ENCODE measurements at places on chromosomes 6 and 20.

DNA sequence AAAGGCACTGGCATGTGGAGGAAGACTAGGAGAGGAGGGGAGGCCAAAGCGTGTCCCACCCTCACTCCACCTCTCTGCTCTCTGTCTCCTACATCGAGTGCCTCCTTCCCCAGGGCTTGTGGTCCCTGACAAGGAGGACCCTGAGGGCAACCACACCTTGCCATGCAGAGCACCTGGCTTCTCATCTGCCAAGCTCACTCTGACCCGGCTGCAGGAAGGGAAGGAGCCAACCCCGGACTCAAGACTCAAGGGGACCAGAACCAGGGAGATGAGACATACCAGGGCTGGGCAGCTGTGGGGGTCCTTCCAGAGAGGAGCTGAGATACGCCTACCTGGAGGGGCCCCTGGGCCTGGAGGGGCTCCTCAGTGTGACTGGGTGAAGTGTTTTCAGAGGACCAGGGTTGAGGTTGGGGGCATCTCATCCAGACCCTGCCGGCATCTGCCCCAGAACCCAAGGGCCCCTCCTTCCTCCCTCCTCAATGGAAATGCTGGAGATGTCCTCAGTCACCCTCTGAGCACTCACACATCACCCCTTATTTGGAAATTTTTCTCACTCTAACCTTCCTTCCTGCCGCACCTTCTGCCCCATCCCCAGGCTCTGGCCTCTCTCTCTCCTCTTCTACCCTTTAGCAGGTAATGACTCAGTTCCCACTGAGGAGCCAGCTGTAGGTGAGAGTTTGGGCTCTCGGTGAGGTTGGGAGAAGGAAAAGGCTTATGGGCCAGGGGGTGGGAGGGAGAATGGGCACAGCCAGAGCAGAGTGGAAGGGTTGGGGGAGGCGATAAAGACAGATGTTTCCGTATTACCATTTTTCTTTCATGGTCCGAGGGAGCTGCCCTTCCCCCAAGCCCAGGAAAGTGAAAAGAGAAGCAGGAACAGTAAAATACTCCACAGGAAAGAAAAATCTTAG is 32.0 kb upstream of the POU5F1 start:
- peak; percentile 32 for DNase-seq

DNA sequence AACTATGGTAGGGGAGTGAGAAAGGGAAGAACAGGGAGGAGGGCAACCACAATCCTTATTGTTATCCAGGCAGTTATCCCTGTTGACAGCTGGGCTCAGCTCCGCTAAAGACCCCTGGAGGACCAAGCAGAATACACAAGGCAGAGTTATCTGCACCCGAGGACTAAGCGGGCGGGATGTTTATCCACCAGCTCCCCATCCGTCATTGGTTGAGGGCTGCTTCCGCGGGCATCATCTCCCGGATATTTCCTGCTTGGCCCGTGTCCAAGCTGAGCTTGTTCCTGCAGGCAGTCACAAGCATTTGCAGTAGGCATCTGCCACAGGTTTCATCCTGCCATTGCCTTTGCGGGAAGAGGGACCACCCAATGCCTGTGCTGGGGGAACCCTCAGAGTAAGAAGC is 102.1 kb downstream of the DLGAP4 start:
- DNase-seq: no peak

- DNase-seq: no peak
These were observed 6.1 kb upstream of the TMEM200A start for GRCh38 chr6:130359736-130360135.

DNA sequence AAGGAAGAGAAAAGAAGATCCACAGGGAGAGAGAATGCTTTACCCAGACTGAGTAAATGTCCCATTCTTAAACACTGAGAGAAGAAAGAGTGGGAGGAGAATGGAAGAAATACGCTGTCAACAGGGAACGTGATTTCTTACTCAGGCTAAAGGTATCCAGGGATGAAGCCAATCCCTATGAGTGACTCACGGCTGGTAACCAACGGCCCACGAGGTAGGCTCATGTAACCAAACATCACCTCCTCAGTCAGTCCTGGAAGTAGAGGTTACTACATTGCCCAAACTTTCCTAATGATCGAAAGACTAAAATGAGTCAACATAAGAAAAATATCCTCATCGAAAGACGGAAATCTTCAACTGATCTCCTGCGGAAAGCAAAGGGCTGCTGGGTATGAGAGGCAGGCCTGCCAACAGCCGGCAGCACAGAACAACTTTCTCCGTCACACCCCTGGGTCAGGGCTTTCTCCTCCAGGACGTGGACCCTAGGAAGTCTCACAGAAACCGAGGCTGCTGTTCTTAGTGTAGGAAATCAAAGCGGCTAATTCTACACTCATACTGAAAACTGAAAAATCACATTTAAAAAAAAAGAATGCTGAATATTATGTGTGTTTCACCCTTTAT is 292.6 kb downstream of the GMDS start:
- no peak for DNase-seq

DNA sequence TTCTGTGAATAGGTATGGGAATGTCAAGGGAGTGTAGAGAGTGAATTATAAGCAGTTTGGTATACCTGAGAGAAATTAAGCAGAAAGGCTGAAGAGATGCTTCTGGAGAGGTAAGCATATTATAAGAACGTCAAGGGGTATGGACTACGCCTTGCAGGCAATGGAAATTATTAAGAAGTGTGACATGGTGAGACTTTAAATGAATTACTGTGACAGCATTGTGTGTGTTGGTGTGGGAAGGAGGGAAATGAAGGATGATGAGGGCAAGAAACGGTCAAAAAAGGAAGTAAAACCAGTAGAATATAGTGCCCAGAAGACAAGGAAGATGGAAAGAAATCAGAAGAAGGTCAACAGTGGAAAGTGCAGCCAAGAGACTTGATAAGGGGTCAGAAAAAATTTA is 5.9 kb downstream of the KHDRBS2 start:
- DNase-seq: no peak

DNA sequence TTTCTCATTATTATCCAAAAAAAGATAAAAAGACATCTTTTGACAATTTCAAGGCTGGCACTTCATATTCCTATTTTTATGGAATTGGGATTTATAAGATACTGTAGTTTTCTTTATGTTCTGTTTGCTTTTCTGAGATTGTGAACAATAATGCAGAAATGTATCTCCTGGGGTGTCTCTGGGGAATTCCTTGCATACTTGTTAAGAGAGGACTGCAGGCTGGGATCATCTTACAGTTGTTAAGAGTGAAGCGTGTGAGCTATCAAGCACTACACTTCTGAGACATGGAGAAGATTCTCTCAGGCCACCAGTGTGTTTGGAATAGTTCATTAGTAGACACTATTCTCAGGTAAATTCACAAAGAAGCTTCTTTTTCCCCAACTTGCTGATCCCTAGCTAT is 963.3 kb upstream of the GJE1 start:
- DNase-seq: no peak

DNA sequence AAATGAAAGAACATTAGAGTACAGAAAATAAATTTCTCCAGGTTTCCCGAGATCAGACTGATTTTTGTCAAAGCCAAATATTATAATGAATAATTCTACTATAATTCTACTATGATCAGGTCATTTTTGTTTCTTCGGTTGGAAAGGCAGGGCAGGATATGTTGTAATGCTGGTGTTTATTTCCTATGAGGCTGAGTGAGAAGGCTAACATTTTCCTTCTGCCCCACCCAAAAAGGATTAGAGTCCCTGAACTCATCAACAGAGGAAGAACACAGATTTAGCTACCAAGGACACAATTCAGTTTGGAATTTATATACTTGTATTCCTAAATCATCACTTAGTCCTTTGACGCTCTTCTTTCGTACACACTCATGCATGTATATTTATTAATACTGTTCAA is 318.9 kb downstream of the SYNE1 start:
- no peak for DNase-seq

GRCh38 chr20:46171909-46172308 is 53.8 kb downstream of the CD40 start:
- no peak for DNase-seq

DNA sequence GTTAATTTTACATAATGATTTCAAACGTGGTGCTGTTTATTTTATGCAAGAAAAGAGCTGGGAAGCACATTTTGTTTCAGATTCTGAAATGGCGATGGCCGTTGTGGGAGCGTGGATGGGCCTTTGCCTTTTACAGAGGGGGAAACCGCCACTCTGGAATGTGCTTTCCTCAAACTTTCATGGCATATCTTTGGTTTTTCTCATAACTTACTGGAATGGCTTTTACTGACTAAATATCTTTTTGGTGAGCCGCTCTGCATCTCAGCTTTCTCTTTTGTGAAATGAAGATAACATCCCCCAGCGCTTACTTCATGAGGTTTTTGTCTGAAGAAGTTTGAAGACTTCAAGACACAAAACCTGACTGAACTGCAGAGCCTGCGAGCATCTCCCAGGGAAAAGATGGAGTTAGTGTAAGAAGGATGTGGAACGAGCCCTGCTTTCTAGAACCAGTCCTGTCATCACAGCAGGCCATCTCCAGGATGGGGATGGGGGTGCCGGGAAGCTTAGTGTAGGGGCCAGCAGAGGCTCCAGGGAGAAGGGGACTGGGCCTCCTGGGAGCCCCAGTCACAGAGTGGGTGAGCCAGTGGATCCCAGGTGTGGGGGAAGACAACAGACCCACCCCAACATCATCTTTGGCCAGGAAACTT is 61.8 kb upstream of the TIAM2 start:
- DNase-seq: no peak

GRCh38 chr6:43469947-43470346 is 7.4 kb upstream of the TJAP1 start:
- no peak for DNase-seq

- no peak for DNase-seq
These were observed 11.4 kb upstream of the RFPL4B start for GRCh38 chr6:112335736-112336135.

GRCh38 chr20:62786157-62786556 is 10.1 kb upstream of the MRGBP start:
- DNase-seq: no peak

DNA sequence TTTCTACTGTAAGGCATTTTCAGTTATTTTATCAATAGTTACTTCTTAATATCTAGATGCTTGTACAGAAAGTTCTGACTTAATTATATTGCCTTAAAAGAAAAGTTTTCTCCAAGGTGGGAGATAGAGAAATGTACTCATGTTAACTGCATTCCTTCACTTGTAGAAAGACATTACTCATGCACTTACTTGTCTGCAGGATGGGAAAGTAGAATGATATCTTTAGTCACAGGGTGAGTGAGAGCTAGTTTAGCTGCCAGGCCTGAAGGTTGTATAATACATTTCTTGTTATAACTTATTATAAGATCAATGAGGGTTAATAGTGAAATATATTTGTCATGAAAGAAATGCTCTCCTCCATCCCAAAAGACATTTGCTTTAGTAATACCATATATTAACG is 92.1 kb downstream of the CRYBG1 start:
- DNase-seq: no peak

- no peak for DNase-seq
These were observed 19.9 kb downstream of the JARID2 start for GRCh38 chr6:15265787-15266186.

- peak; percentile 83 for DNase-seq
These were observed 92.0 kb downstream of the ATXN1 start for GRCh38 chr6:16669227-16669626.

GRCh38 chr20:57526087-57526884 is 1.3 kb upstream of the CTCFL start:
- peak; percentile 43 for DNase-seq

- DNase-seq: peak; percentile 26
These were observed 671 bp downstream of the BPHL start for GRCh38 chr6:3119040-3119723.

DNA sequence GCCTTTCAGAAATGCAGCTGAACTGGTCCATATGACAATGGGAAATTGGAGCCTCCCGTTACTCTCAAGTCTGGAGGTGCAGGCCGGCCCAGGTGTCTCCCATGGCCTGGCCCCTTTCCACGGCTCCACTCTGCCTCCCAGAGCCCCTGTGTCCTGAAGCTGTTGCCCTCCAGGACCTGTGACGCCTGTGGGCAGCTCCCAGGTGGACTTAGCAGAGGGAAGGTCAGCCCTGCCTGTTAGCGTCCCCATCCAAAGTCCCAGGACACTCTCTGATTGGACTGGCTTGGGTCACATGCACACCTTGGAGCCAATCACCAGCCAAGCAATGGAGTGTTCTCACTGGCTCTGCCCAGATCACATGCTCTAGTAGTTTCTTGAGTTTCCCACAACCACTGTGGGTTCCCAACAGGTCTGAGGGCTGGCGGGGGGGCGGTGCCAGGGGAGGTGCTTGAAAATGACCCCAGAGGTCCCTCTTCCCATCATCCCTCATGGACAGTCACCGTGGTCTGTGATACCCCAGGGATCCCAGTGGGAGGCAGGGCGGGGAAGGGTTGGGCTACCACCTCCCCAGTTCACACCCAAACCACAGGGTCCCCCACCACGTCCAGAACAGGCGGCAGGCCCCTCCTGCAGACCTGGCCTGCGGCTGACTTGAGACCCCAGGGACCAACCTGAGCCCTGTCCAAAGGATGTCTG is 135.6 kb downstream of the TAF4 start:
- DNase-seq: no peak

DNA sequence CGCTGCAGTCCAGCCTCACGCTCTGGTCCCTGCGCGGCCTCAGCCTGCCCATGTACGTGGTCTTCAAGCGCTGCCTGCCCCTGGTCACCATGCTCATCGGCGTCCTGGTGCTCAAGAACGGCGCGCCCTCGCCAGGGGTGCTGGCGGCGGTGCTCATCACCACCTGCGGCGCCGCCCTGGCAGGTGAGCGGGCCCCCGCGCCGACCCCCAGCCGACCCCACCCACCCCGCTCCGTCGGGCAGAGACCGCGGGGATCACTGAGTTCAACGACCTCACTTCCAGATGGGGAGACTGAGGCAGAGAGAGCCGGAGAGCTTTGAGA is 545 bp downstream of the SLC35D3 start:
- peak; percentile 22 for DNase-seq

DNA sequence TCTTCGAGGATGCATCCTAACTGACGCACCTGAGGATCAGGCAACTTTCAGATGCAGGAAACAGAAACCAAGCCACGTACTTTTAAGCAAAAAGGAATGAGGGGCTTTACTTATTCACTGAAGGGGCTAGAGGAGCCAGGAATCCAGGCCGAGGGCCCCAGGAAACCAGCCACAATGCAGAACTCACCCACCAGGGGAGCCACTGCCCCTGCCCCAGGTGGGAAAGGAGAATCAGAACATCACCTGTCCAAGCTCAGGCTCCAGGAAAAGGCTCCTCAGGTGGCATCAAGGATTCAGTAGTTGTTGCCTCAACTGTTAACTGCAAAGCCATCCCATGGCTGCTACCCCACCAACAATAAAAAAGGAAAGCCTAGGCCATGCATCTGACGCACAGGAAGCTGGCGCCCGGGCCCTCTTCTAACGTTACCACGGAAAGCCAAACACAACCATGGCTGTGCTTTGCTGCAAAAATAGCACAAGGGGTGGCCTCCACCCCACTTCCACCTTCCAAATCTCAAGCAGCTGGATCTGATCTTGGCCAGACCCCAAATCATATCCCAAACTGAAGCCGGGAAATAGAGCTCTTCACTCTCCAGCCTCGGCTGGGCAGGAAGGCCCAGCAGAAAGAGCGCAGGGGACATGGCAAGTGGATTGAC is 121.0 kb downstream of the PREX1 start:
- DNase-seq: peak; percentile 55

GRCh38 chr6:45305546-45305945 is 22.6 kb upstream of the RUNX2 start:
- no peak for DNase-seq

GRCh38 chr6:74871757-74872156 is 334.1 kb downstream of the COL12A1 start:
- no peak for DNase-seq

GRCh38 chr6:85421181-85421580 is 28.7 kb upstream of the NT5E start:
- DNase-seq: no peak

- DNase-seq: no peak
These were observed 41.6 kb downstream of the UNC5CL start for GRCh38 chr6:40997234-40997957.

Measured in activated CD8-positive, alpha-beta T cell treated with anti-CD3 and anti-CD28 coated beads, Interleukin-2, amount 10 ng/mL, durations not matched to agents 7 days and 5 days (primary cell).